Activated CD8-positive, alpha-beta memory T cell treated with anti-CD3 and anti-CD28 coated beads, Interleukin-2, amount 50 U/mL, for 4 hours (primary cell): ENCODE measurements at places on chromosomes 7 and 10.

DNA sequence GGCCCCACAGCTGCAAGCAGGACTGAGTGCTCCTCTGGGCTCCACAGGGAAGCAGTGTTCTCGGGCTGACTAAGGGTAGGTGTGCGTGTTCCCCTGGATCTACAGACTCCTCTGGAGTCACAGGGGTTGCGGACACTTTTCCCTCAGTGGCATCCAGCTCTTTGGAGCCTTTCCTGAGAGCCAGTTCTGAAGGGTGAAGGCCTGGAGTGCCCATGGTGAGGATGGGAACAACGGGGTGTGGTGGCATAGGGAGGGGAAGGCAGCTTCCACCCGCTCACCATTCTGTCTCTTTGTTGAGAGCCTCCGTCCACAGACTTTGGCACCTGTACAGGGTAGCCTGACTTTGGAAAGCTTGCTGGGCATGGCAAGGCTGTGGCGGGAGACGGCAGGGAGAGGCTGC, 104.1 kb upstream of the PCBD1 start:
- DNase-seq, result no peak

DNA sequence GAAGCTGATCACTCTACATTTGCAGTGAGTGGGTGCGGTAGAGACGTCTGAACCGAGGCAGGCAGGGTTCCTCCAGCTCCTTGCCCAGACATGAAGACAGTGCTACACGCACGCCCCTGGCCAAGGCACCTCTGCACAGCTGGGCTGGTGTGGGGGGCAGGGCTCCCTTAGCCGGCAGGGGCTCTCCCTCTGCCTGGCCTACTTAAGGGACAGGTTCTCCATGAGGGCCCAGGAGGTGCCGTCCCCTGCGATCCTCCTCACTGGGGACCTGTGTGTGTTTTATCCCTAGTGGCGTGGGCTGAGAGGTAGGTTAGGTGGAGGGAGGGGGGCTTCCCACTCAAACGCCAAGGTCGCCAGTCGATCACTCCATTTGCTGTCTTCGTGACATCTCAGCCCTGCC, 35.3 kb downstream of the IL15RA start:
- DNase-seq, result no peak

- DNase-seq, result no peak
These were observed 132.4 kb downstream of the TSPAN12 start for GRCh38 chr7:120725376-120726039.

DNA sequence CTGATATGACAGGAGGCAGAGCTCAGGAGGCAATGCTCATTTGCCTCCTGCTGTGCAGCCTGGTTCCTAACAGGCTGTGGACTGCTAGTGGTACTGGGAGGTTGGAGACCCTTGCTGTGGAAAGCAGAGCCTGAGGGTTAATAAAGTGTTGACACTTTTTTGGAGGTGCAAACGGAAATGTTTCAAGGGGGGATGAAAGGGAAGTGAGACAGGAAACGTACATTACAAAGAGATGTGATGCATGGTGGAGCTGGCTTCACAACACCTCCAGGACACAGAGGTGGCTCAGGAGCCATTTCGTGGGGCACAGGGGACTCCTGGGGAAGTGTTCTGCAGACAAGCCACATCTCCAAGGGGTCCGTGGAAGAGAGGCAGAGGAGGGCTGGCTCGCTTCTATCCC, 137.6 kb upstream of the SVIL start:
- DNase-seq, result no peak

- DNase-seq, result no peak
These were observed 219.8 kb downstream of the DNAJB9 start for GRCh38 chr7:108789451-108789850.

DNA sequence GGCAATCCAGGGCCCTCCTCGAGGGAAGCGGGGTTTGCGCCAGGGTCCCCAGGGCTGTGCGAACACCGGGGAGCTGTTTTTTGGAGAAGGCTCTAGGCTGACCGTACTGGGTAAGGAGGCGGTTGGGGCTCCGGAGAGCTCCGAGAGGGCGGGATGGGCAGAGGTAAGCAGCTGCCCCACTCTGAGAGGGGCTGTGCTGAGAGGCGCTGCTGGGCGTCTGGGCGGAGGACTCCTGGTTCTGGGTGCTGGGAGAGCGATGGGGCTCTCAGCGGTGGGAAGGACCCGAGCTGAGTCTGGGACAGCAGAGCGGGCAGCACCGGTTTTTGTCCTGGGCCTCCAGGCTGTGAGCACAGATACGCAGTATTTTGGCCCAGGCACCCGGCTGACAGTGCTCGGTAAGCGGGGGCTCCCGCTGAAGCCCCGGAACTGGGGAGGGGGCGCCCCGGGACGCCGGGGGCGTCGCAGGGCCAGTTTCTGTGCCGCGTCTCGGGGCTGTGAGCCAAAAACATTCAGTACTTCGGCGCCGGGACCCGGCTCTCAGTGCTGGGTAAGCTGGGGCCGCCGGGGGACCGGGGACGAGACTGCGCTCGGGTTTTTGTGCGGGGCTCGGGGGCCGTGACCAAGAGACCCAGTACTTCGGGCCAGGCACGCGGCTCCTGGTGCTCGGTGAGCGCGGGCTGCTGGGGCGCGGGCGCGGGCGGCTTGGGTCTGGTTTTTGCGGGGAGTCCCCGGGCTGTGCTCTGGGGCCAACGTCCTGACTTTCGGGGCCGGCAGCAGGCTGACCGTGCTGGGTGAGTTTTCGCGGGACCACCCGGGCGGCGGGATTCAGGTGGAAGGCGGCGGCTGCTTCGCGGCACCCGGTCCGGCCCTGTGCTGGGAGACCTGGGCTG, 26.0 kb downstream of the PRSS2 start:
- DNase-seq, result peak; percentile 58

GRCh38 chr10:30042820-30043219, 16.6 kb downstream of the JCAD start:
- DNase-seq, result no peak

GRCh38 chr7:26652401-26653100, 211.8 kb downstream of the SKAP2 start:
- DNase-seq, result no peak

- DNase-seq, result no peak
These were observed 148.0 kb downstream of the TSPAN12 start for GRCh38 chr7:120709972-120710320.

DNA sequence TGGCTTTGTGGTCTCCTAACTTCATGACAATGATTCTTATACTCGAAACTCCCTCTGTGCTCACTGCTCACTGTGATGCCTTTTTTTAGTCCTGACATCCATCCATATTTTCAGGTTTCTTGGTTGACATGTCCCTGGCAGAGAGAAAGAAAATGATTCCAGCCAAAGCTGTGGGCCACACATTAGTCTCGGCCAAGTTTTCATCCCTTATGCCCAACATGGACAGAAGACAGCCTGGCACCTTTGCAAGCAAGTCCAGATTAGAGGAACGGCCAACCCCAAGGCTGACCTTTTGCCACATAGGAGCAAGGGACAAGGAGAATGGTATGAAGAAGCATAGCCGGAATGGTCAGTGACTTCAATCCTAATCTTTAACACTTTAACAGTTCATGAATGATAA, 8.7 kb upstream of the OPALIN start:
- DNase-seq, result no peak

- DNase-seq, result no peak
These were observed 301.1 kb downstream of the CALN1 start for GRCh38 chr7:72111086-72111485.

GRCh38 chr10:34817054-34817453, 2.0 kb upstream of the PARD3 start:
- DNase-seq, result no peak

GRCh38 chr7:26000841-26001240, 151.2 kb upstream of the NFE2L3 start:
- no peak for DNase-seq

GRCh38 chr7:63918986-63919385, 79.7 kb upstream of the ZNF722 start:
- DNase-seq, result no peak

DNA sequence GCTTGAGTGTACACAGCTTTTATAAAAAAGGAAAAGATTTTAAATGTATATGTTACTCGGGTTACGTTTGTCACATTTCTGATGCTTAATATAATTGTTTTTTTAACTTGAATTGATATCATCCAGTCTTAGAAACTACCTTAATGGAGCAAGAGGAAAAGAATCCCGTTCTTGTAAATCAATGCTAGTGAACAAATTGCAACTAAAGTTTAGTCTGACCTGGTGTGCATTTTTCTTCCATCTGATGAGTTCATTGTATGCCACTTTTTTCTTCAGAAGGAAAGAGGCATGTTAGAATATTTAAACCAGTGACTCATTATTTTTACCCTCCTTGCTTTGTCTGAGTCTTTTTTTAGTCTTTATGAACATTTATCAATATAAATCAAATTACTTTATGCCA, 34.7 kb downstream of the NET1 start:
- DNase-seq, result no peak

DNA sequence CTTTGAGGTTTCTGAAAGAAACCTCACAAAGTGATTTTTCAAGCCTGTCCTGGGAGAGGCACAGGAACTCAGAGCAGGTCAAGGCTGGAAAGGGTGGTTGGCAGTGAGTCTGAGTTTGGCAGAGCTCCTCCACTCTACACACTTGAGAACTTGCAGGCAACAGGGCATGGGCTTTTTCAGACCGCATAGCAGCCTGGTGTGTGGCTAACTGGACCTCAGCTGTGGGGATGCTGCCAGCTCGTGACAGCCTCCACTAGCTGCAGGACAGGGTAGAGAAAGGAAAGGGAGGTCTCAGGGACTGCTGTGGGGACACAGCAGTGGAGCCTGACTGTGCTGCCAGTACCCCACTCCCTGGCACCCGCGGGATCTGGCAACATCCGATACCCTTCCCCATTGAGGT, 2.6 kb downstream of the CDHR1 start:
- no peak for DNase-seq

- no peak for DNase-seq
These were observed 586.6 kb upstream of the POT1 start for GRCh38 chr7:125516194-125516593.

DNA sequence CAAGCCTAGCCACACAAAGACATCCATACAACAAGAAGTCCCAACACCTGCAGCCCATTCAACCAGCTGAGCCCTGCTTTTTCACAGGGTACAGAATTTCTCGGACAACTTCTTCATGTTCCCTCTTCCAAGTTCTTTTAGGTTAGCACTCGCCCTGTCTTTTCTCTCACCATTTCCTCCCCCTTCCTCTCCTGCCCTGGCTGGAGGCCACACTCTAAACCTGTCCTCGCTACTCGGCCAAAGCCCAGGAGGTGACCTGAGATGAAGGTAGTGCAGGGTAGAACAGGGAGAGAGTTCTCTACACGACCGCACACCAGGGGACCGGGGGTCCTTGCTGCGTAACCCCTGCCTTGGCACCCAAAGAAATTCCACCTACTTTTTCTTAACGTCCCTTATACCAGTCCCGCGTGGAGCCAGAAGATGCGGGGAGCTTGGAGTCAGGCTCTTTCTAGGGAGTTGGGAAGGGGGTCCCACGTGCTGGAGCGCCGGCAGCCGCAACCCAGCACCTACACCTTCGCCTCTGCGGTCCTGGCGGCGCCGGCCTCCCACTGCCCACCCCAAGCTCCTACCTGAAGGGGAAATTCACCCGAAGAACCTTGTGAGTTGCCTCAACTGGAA, 16.0 kb upstream of the DLX6 start:
- DNase-seq, result no peak

DNA sequence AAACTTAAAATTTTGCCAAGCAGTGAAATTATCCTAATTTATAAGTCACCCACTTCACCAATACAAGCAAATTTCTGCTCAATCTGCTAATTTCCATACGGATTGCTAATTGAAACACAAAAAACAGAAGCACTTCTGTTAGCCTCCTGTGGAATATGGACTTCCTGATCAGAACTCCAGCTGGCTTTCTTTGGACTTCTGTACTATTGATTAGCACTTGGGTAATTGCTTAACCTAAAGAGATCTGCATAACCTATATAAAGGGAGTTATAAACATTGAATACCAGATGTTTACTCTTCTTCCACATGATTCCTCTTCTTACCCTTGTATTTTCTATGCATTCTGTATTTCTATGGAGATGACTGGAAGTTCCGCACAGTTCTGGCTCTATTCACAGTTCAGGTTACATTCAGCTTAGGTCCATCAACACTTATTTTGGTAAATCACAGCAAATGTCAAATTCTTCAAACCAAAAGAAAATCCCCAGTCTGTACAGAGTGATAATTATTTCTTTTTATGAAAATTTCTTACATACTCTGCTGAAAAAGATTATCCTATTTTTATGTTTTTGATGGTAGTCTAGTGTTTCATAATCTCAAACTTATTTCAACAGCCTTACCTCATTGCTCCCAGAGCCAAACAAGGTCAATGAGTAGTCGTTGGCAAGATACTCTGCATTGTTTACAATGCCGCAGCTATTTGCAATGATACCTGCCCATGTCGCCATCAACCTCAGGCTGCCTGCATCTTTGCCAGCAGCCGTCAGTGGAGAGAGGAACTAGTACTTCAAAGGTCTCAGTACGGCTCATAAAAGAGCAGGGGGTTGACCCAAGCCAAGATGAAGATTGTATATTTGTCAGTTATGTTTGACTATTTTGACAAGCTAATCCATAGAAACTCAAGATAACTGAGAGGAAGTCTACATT, 225.6 kb downstream of the AHR start:
- DNase-seq, result no peak

DNA sequence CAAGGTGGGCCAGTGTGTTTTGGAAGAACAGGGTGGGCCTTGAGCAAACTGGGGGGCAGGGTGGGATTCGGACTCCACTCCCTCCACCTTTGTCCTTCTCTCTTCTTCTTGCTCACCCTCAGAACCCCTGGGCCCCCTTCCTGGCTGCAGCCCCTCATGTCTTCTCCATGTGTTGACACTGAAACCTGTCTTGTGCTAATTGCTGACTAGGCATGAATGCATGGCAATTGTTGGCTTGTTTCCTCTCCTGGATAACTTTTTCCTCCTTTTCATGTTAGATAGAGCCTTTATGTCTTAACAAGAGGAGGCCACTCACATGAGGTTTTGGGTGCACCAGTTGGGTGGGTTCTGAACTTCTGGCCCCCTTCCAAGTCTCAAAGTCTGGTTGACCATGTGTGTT, 181.6 kb upstream of the MKI67 start:
- no peak for DNase-seq

GRCh38 chr10:34528320-34528719, 286.8 kb downstream of the PARD3 start:
- DNase-seq, result no peak

- DNase-seq, result no peak
These were observed 982.4 kb upstream of the LRRTM3 start for GRCh38 chr10:65943451-65943850.

- DNase-seq, result no peak
These were observed 101.2 kb downstream of the RGS10 start for GRCh38 chr10:119441151-119441821.
